ENCODE measurements at places on chromosomes 13 and 19. TPM values are rescaled to one million over a fixed set of nuclear protein-coding genes. Genes with fewer than 3 reads are reported as not detected.
A peak's percentile ranks its signal among the peaks of the same experiment; 100 is the strongest.

DNA sequence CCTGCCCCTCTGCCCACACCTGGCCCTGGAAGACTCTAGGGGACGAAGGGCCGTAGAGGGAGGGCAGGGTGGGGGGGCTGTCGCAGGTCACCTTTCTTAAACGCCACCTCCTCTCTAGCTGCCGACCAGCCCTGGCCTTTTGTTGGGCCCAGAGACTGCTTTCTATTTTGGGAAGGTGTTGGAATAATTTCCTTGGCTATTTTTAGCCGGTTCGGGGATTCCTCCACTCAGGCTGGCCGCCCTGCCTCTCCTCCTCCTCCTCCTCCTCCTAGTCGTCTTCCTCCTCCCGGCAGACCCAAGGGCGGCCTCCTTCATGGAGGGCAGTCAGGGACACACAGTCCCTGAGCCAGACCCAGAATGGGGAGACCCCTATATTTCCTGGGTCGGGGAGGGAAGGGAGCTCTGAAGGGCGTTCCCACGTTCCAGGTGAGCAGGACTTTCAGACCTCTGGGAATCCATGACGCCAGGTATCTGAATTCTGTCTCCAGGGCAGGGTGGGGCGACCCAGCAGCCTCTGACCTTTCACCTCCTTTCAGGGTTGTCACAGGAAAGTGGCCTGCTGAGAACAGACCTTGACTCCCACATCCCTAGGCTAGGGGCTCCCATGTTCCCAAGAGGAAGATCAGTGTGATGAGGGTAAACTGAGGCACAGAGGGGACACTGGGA is 19.9 kb downstream of the GADD45B start:
- DNase-seq: no peak
- no peaks in the 10 kb centered on the region for H3K36me3 ChIP-seq
- peak overlapping the region; percentile 78 for H3K27ac ChIP-seq
- H3K4me3 ChIP-seq: peak overlapping the region; percentile 58
- H3K27me3 ChIP-seq: no peaks in the 10 kb centered on the region

DNA sequence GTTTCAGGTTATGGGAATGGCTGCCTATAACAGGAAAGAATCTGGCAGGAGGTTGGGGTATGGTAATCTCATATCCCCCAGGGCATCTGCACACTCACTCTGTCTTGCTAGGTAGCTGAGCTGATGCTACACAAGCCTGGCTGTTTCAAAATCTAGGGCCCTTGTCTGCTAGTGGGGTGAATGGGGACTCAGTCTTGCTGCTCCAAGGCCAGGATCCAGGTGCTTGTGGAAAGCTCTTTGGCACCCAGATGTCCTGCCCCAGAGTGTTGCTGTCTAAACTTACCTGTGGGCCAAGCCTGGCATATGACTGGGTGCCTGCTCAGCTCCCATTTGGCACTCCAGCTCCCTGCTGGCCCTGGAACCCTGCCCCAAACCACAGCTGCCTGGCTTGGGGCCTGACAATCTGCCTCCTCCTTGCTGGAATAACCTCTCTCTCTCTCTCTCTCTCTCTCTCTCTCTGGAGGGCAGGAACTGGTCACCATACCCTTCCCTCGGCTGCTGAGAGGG is 158.1 kb upstream of the TSC22D1 start:
- no peaks in the 10 kb centered on the region for H3K36me3 ChIP-seq
- no peak overlapping the region for H3K27ac ChIP-seq
- no peaks in the 10 kb centered on the region for H3K4me1 ChIP-seq
- H3K27me3 ChIP-seq: no peaks in the 10 kb centered on the region

- H3K36me3 ChIP-seq: no peaks in the 10 kb centered on the region
- H3K27ac ChIP-seq: peak overlapping the region; percentile 88
- no peaks in the 10 kb centered on the region for H3K27me3 ChIP-seq
- DNase-seq: no peak
- peaks cover 14% of the 10 kb centered on the region for H3K4me1 ChIP-seq
These were observed 4.3 kb downstream of the ONECUT3 start for GRCh38 chr19:1757468-1758230.

DNA sequence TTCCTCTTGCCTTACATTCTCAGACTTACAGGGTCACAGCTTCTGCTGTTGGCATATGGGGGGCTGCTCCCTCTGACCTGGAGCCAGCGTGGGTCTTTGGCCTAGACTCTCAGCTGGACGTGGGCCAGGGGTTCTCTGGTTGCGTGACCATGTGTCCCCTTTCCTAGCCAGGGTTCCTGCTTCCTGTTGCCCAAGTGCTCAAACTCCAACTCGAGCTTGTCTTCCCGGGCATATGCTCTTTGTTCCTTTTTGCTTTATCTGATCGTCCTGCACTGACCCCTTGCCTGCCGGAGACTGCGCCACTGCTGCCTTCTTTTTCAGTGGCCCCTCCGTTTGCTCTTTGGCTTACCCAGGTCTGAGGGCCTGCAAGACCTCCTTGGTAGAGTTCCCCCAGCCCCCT is 25.3 kb upstream of the GPR183 start:
- no peaks in the 10 kb centered on the region for H3K36me3 ChIP-seq
- H3K27me3 ChIP-seq: no peaks in the 10 kb centered on the region
- no peak for DNase-seq
- no peak overlapping the region for H3K27ac ChIP-seq
- no peak overlapping the region for H3K4me3 ChIP-seq

GRCh38 chr13:34164582-34164981 is 346.6 kb downstream of the RFC3 start:
- no peaks in the 10 kb centered on the region for H3K27me3 ChIP-seq
- H3K4me3 ChIP-seq: no peak overlapping the region
- H3K36me3 ChIP-seq: no peaks in the 10 kb centered on the region
- no peak overlapping the region for H3K27ac ChIP-seq
- peaks cover 6% of the 10 kb centered on the region for H3K4me1 ChIP-seq
- DNase-seq: no peak

The PSG1 gene
- not detected for total RNA-seq

- no peak overlapping the region for H3K4me3 ChIP-seq
- H3K4me1 ChIP-seq: no peaks in the 10 kb centered on the region
- no peaks in the 10 kb centered on the region for H3K27me3 ChIP-seq
- no peak overlapping the region for H3K27ac ChIP-seq
- no peaks in the 10 kb centered on the region for H3K36me3 ChIP-seq
These were observed 61.5 kb upstream of the TDRD3 start for GRCh38 chr13:60335531-60335930.

DNA sequence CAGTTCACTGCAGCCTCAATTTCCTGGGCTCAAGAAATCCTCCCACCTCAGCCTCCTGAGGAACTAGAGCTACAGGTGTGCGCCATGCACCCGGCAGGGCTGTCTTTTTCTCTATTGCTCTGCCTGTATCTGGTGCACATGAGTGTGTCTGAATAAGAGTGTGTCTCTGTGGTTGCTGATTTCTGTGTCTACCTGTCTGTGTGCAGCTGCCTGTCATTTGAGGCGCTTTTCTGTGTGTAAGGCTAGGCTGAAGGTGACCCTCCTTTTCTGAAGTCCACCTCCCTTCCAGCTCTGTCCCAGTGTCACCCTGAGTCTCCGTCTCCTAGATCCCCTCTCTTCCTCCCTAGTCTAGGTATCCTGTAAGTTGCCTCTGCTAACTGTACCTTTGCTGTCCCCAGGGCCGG is 1.5 kb upstream of the PRR12 start:
- H3K4me3 ChIP-seq: no peak overlapping the region
- H3K27ac ChIP-seq: no peak overlapping the region
- peaks cover 8% of the 10 kb centered on the region for H3K4me1 ChIP-seq

The URAD gene
- not detected for total RNA-seq

Data from Panc1 (cell line).